Bronchial epithelial cell (primary cell): ENCODE measurements at places on chromosomes 11 and 22. TPM values are rescaled to one million over a fixed set of nuclear protein-coding genes. Genes with fewer than 3 reads are reported as not detected.

The C11orf91 gene
- total RNA-seq = not detected in 2 replicates

The LSP1 gene
- total RNA-seq = 0.26 TPM in 2 replicates

The EXPH5 gene
- 7.6 and 22.3 TPM in 2 replicates for total RNA-seq

The OR2AT4 gene
- under 0.01 TPM in 1 of 2 replicates, not detected in the other for total RNA-seq

The UBE2L6 gene
- total RNA-seq = 7.4 and 13.6 TPM in 2 replicates

The ALDH3B1 gene
- total RNA-seq = 4.6 and 6.1 TPM in 2 replicates

The OR56A1 gene
- not detected in 2 replicates for total RNA-seq

The MEI1 gene
- total RNA-seq = 0.13 TPM in 1 of 2 replicates, not detected in the other

The NXPE1 gene
- total RNA-seq = not detected in 2 replicates

The EFCAB6 gene
- 0.26 and 0.64 TPM in 2 replicates for total RNA-seq

The PRG2 gene
- total RNA-seq = under 0.01 TPM in 1 of 2 replicates, not detected in the other

The KRTAP5-10 gene
- not detected in 2 replicates for total RNA-seq

The ADORA2A gene
- total RNA-seq = under 0.01 and 0.77 TPM in 2 replicates

The ZBTB16 gene
- total RNA-seq = 3.1 and 3.2 TPM in 2 replicates

The MOGAT2 gene
- total RNA-seq = not detected in 2 replicates

The TPBGL gene
- not detected in 2 replicates for total RNA-seq

The EP300 gene
- total RNA-seq = 24.0 and 30.5 TPM in 2 replicates

The MRPL21 gene
- 50.8 and 65.0 TPM in 2 replicates for total RNA-seq

The IL18 gene
- total RNA-seq = 33.8 and 72.1 TPM in 2 replicates

The SULT4A1 gene
- total RNA-seq = under 0.01 TPM in 2 replicates

The TSGA10IP gene
- total RNA-seq = under 0.01 TPM in 1 of 2 replicates, not detected in the other

The OR52I2 gene
- total RNA-seq = not detected in 2 replicates

The OR8H3 gene
- not detected in 2 replicates for total RNA-seq

The APOL5 gene
- total RNA-seq = not detected in 2 replicates

The STX5 gene
- total RNA-seq = 31.3 and 36.2 TPM in 2 replicates

The MS4A4A gene
- total RNA-seq = not detected in 2 replicates

The PGM2L1 gene
- total RNA-seq = 1.1 and 9.5 TPM in 2 replicates

The CADM1 gene
- total RNA-seq = 1.6 and 14.2 TPM in 2 replicates

The LRRC4C gene
- total RNA-seq = not detected in 2 replicates

The GTSE1 gene
- 0.13 and 0.26 TPM in 2 replicates for total RNA-seq

The CD3E gene
- total RNA-seq = not detected in 2 replicates

The ENDOD1 gene
- total RNA-seq = 41.1 and 44.8 TPM in 2 replicates

The BTG4 gene
- 0.26 and 0.51 TPM in 2 replicates for total RNA-seq

The C22orf42 gene
- not detected in 2 replicates for total RNA-seq

The YPEL4 gene
- total RNA-seq = 0.26 TPM in 1 of 2 replicates, not detected in the other

The CBL gene
- 5.5 and 6.4 TPM in 2 replicates for total RNA-seq

The HMOX1 gene
- total RNA-seq = 3.9 and 5.2 TPM in 2 replicates

The CRYAB gene
- total RNA-seq = 1.2 TPM in 1 of 2 replicates, not detected in the other

The NLRP14 gene
- under 0.01 and 0.13 TPM in 2 replicates for total RNA-seq

The CECR2 gene
- not detected in 2 replicates for total RNA-seq

The P4HA3 gene
- under 0.01 and 0.26 TPM in 2 replicates for total RNA-seq

The MYO18B gene
- total RNA-seq = not detected in 2 replicates

The CLCF1 gene
- 1.8 and 2.3 TPM in 2 replicates for total RNA-seq

The PLA2G3 gene
- under 0.01 and 0.38 TPM in 2 replicates for total RNA-seq

The C11orf42 gene
- total RNA-seq = not detected in 2 replicates

The ABCC8 gene
- not detected in 2 replicates for total RNA-seq
